Upper lobe of right lung (tissue), 1 donor: ENCODE measurements at places on chromosomes 4 and X.
A peak's percentile ranks its signal among the peaks of the same experiment; 100 is the strongest.

- no peak for DNase-seq
These were observed 136.0 kb downstream of the ADAMTS3 start for GRCh38 chr4:72432975-72433374.

GRCh38 chr4:71369536-71369935 lies 30.7 kb downstream of the SLC4A4 start:
- no peak for DNase-seq

DNA sequence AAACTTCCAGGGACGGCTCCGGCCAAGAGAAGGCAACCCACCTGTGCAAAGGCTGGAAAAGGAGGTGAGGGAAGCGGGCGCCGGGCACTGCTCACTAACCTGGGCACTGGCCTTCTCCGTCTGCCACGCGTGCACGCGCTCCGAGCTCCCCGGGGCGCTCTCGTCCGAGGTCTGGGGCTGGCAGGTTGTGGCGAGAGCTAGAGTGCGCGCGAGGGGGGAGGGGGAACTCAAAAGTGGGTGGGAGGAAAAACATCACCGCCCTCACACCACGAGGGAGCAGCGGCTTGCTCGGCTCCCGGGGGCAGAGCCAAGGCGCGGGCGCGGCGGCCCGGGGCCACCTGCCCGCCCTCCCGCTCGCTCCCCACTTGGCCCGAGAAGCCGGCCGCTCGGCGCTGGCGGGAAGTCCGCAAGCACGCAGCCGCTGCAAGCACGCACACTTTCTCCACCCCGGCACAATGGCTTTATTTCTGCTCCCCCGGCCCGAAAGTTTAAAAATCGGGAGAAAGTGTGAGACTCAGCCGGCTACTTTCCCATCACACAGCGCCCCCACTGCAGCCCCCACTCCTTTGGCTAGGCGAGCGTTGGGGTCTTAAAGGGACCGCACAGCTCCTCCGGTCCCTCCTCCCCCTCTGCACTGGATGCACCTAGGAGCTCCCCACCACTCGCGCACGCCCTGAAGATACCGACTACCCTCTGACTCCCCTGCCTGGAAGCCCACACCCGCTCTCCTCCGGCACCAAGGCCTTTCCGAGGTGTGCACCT lies at the start of gene CHRDL1:
CHRDL1 (minus strand) TSS at position 173 of the 762 bp plus-strand sequence. CDS start 3,636 bp downstream, outside the sequence.
- peak; percentile 69 for DNase-seq

- no peak for DNase-seq
These were observed 52.3 kb upstream of the PDK3 start for GRCh38 chrX:24412637-24413363.

DNA sequence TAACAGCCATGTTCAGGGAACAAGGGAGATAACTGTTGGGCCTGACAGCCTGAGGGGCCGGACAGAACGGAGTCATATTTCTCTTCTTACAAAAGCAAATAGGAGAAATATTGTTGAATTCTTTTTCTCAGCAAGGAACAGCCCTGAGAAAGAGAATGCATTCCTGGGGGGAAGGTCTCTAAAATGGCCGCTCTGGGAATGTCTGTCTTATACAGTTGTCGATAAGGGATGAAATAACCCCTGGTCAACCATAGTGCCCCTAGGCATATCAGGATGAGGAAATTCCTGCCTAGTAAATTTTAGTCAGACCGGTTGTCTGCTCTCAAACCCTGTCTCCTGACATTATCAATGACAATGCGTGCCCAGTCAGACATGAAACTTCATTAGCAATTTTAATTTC lies 1925.5 kb downstream of the PCDH7 start:
- no peak for DNase-seq

GRCh38 chr4:133592591-133592990 lies 443.5 kb downstream of the PCDH10 start:
- DNase-seq: no peak

GRCh38 chr4:36244257-36245082 lies at the start of gene ARAP2:
TSS of gene ARAP2 (minus strand) at chr4:36244514. CDS start at chr4:36229486, 15,028 bp downstream.
- peak; percentile 91 for DNase-seq

DNA sequence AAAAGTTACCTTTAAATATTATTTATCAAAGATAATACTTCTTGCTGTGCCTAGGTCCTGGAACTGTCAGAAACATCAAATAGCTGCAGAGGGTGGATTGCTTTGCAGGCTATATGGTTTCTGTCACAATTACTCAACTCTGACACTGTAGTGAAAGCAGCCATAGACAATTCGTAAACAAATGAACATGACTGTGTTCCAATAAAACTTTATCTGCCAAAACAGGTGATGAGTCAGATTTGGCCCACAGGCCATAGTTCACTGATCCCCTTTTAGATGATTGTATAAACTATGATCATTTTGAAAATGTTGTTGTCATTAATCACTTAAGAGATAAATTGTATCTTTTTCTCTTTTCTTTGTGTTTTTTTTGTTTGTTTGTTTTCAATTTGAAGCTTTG lies 8.4 kb upstream of the MEPE start:
- no peak for DNase-seq

DNA sequence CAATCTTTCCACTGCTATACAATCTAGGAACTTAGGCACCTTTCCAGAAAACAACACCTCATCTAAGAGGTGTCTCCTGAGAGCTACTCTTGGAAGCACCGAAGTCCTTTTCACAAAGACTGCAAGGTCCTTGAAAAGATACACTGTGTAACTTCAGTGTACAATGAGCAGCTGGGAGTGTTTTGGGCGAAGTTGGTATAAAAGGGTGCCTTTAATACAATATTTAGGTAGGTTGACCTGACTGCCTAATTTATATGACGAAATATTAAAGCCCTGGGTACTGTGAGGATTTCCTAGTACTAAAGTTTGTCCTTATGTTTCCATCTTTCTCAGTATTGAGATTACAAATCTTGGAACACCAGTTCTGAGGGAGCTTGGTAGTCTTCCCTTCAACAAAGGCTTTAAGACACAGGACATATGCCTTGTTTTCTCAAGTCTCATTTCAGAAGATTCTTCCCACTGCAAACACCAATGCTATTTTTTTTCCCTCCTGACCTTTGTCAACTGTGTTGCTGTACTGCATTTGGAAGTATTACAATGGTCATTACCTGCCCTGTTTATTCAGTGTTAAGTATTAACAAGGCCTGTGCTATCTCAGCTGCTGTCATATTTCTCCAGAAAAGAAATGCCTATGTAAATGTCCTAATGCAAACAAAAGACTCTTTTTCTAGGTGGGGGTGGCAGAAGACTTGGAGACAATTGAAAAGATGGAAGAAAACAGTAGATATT lies 134.2 kb downstream of the MAML3 start:
- DNase-seq: no peak

DNA sequence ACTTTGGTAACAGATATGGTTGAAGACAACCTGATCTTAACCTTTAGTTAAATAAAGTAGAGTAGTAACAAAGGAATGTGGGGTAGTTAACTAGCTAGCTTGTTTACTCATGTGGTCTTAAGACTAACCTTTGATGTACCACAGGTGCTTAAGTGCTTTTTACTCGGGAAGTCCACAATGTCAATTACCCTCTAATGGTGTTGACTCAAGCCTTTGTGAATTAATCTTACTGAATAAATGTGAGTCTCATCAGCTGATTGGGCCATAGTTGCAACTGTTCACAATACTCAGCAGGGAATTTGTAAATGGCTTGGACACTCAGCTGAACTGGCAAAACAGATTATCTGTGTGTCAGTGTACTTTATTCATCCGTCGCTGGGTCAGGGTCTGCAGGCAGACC lies 119.0 kb upstream of the UGT8 start:
- DNase-seq: no peak

- DNase-seq: no peak
These were observed 3.7 kb upstream of the TEX13D start for GRCh38 chrX:124328765-124329164.

DNA sequence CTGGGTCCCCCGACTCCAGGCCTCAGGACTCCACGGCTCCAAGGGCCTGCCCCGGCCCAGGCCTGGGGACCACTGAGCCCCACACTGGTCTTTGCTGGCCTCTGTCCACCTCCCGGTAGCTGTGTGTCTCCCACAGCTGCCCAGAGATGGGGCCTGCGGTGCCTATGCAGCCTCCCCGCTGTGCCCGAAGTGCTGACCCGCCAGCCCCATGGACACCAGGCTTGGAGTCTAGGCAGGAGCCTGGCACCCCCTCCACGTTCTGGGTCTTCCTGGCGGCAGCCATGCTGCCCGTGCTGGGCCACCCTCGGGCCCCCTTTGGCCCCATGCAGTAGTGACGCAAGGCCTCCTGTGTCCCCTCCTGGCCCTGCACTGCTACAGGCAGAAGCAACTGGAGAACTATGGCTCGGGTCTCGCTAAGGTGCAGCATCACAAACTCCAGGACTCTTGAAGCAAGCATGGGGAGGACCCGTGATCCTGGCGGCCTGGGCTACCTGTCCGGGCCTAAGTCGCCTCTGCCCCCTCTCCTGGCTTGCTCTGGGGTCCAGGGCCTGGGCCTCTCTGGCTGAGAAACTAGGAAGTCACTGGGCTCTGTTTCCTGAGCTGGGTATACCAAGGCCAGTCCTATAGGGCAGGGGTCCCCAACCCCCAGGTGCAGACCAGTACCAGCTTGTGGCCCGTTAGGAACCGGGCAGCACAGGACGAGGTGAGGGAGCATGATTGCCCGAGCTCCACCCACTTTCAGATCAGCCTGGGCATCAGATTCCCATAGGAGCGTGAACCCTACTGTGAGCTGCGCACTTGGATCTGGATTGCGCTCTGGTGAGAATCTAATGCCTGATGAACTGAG lies 917 bp downstream of the MYL5 start:
- DNase-seq: no peak

DNA sequence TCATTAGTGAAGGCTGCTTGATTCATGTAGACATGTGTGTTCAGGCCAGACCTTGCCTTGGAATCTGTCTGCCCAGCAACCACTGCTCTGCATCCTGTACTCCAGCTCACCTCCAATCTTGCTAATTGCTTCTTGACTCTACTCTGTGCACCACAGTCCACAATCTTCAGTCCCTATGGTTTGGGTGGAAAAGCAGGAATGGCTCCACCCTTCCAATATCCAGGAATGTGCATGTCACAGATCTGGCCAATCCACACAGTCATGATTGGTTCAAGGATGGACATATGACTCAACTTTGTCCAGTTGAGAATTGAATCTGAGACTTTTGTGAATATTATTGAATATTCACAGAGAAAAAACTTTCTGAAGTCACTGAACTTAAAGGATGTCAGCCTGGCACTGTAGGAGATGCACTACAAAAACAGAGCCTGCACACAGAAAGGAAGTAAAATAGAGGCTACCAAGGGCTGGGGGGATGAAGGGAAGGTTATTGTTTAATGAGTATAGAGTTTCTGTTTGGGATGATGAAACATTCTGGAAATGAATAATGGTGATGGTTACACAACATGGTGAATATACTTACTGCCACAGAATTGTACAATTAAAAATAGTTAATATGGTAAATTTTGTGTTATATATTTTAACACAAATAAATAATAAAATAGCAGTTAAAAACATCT lies 161.3 kb upstream of the USP38 start:
- no peak for DNase-seq

GRCh38 chr4:38529189-38530115 lies 134.5 kb upstream of the KLF3 start:
- peak; percentile 63 for DNase-seq

DNA sequence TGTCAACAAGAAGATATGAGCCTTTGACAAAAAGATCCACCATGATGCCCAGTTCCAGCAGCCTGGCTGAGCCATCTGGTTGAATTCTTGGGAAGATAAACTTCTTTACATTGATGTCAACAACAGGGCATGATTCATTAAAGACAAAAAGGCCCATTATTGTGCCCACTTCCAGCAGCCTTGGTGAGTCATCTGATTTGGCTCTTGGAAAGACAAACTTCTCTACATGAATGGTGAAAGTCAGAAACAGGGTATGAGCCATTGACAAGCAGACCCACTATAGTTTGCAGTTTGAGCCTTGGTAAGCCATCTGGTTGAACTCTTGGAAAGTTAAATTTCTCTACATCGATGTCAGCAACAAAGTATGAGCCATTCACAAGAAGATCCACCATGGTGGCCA lies 4.1 kb upstream of the CSF2RA start:
- no peak for DNase-seq

DNA sequence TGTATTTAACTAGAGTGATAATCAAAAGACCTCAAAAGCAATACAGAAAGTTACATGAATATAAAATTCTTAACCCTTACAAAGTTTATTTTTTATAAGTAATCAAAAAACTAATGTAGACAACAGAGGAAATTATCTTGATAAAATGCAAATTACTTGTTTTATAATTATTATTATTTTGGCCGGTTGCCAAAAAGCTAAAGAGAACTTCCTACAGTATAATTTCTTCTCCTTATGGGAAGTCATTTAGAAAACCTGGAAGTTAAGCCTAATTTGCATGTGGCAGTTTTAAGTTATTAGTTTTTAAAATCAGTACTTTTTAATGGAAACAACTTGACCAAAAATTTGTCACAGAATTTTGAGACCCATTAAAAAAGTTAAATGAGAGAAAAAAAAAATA lies 621.3 kb upstream of the PCDH10 start:
- no peak for DNase-seq

GRCh38 chr4:22237155-22237751 lies 278.6 kb downstream of the ADGRA3 start:
- peak; percentile 68 for DNase-seq

DNA sequence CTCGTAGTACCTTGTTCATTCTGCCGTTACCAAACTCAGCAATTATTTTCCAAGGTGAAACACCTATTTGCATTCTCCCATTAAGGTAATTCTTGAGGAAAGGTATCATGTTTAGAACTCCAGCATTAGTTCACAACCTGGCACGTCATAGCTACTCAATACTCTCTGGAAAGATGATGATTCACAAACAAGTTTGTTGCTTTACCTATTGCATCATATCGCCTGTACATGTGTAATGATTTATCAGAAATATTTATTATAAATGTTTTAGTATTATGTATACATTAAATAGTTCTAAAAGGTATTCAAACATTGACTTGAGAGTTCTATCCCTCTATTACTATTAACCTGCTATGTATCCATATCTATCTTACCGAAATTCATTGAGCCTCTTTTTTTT lies 658.3 kb upstream of the PITX2 start:
- no peak for DNase-seq

- no peak for DNase-seq
These were observed 552 bp downstream of the IKBKG start for GRCh38 chrX:154548028-154548316.

- no peak for DNase-seq
These were observed at the start of gene CXCL9 for GRCh38 chr4:76007089-76007862. TSS of gene CXCL9 (minus strand) at chr4:76007509. CDS start at chr4:76007449, 60 bp downstream.

GRCh38 chrX:149961572-149961971 lies 23.3 kb upstream of the EOLA2 start:
- DNase-seq: no peak

GRCh38 chr4:54073271-54073880 lies 9.0 kb upstream of the CHIC2 start:
- DNase-seq: no peak

GRCh38 chrX:71549986-71550385 lies 17.1 kb downstream of the OGT start:
- no peak for DNase-seq

GRCh38 chr4:19425146-19425545 lies 826.6 kb upstream of the SLIT2 start:
- no peak for DNase-seq

DNA sequence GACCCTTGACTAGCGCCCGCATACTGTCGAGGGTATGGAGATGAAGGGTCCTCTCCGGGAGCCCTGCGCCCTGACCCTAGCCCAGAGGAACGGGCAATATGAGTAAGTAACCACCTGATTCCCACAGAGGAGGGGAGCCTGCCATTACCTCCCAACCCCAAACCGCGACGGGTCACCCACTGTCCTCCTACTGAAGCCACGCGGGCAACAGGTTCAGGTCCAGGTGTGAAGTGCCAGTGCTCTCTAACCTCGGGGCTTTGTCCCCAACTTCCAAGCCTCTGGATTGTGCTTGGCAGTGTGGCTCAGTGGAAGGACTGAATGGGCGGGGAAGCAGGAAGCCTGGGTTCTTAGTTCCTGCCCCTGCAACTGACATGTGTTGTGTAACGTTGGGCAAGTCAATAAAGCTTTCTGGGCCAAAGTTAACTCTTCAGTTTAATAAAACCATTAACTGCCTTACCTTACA lies 694 bp downstream of the OCRL start:
- peak; percentile 59 for DNase-seq
